ENCODE measurements at places on chromosomes 3 and 15. TPM values are rescaled to one million over a fixed set of nuclear protein-coding genes. Genes with fewer than 3 reads are reported as not detected.

Gene EXD1
- total RNA-seq: not detected

Gene UPK1B
- total RNA-seq: 0.77 TPM

Gene GHSR
- not detected for total RNA-seq

Gene DISP2
- 5.2 TPM for total RNA-seq

Gene SCG5
- not detected for total RNA-seq
